ENCODE measurements at places on chromosomes 7 and 10.

DNA sequence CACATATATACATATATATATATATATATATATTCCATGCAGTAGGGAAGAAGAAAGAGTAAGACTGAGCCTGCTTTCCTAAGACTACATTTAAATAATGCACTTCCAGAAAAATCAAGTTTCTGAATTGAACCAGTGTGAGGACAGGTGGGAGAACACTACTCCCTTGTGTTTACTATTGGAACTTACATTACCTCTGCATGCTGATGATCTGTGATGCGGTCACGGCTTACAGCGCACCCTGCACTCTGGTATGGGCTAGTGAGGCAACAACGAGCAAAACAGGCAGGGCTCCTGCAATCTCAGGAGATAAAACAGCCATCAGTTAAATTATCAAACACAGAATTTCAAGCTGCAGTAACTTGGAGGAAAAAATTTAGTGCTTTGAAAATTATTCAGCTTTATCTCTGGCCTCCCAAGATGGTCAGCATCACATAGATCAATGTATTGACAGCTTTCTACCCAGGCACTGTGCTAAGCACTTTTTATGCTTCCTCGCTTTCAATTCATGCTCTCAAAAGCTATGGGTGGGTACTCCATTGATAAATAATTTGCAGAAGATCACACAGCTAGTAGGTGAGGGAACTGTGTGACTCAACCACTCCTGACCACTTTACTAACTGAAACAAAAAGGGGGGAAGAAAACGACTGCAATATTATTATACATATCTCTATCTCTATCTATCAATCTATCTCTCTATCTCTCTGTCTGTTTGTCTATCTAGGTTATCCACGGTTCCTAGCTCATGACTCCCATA, 20.5 kb upstream of the SLC16A12 start:
- DNase-seq: no peak

DNA sequence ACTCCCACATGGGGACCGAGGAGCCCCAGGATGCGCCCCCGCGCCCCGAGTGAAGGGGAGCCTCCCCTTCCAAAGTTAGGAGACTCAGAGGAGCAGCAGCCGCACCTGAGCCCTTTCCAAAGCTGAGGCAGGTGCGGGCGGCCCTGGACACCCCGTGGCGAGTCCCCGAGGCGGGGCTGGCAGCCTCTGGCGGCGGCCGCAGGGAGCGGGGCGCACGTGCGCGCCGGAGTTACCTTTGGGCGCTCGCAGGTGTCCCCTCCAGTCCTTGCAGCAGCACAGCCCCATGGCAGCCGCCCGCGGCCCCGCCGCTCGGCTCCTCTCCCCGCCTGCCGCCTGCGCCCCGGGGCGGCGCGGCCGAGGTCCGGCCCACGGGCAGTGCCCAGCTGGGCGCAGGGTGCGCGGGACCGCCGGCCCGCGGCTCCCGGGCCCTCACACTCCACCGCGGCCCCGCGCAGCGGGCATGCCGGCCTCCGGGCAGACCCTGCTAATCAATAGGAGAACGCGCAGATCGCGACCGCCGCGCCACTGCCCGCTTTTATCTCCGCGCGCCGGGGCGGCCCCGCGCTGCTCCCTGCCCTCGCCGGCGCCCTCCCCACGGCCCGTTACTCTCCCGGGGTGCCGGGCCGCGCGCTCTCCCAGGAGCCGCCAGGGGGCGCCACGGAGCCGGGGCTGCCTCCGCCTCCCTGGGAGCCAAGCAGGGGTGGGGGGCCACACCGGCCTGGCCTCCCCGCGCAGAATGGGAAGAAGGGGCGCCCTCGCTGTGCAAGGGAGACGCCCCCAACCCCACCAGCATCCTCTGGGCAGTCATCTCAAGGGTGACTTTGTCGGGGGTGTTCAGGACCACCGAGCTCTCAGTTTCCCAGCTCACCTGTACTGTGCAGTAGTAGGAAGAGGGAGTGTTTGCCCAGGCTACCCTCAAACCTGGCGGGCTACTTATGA, 80.8 kb downstream of the ARHGAP22 start:
- DNase-seq: no peak

GRCh38 chr7:118185163-118185860, 1.3 kb downstream of the LSM8 start:
- no peak for DNase-seq

DNA sequence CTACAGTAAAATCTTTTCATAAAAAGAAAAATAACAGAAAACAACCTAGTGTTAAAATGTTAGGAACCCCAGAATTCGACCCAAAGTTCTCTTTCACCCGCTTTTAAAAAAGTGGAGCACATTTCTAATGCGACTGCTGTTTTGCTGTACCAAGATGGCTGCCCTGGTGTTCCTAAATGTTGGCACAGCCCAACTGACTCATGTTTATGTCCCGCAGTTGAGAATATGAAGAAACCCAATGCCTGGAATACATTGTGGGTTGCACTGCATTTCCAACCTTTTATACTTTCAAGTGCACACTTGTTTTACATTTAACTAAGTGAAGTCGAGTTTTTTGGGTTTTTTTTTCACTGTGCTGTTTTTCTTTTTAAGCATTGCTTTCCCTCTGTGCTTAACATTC, 944 bp downstream of the STEAP1B start:
- no peak for DNase-seq

DNA sequence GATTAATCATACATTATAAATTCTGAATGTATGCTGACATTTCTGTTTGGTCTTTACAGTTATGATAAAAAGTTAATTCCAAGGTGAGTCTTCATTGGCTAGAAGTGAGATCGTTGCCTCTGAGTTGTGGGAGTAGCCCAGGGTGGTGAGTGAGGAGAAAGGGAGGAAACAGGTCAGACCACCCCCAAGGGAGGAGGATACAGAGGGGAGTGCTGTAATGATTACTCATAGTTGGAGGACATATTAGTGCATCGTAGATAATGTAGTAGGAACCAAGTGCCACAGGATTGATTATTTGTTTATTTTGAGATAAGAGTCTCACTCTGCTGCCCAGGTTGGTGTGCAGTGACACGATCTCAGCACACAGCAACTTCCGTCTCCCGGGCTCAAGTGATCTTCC, 672.2 kb downstream of the INHBA start:
- DNase-seq: no peak

- no peak for DNase-seq
These were observed 113.9 kb downstream of the ITGA8 start for GRCh38 chr10:15605740-15606369.

DNA sequence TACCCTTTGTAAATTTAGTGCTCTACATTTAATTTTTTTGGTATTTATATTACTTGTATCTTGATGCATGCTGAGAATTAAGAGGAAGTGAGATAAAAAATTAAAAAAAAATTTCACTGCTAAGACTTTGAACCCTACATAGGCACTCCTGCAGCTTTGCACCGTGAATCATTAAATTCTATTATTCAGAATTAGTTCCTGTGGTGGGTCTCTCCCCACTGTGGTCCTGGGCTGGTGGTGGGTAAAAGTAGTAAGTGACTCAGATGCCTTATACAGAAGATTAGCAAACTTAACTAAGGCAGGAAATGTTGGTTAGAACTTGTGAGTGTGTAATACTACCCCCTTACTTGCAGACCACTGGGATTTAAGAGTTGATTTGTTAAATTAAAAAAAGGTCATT, 72.6 kb downstream of the AP3M1 start:
- peak; percentile 41 for DNase-seq

GRCh38 chr10:17196045-17196444, 5.4 kb downstream of the TRDMT1 start:
- no peak for DNase-seq

DNA sequence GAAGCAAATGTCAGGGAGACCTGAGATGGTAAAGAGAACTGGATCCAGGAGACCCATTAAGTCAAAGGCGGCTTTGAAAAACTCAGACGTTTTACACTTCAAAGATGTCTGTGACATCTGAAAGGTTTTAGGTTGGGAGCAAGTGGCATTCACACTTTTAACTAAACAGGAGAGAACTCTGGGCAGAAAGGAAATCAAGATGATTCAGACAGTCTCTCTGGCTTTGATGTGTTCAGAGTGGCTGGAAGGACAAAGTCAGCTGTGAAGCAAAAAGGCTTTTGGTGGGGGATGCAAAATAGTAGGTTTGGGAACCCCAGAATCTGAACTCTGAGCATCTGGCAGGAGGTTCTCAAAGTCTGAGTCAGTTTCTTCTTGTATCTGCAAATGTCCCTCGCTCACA, 66.6 kb downstream of the PRKCQ start:
- DNase-seq: no peak

DNA sequence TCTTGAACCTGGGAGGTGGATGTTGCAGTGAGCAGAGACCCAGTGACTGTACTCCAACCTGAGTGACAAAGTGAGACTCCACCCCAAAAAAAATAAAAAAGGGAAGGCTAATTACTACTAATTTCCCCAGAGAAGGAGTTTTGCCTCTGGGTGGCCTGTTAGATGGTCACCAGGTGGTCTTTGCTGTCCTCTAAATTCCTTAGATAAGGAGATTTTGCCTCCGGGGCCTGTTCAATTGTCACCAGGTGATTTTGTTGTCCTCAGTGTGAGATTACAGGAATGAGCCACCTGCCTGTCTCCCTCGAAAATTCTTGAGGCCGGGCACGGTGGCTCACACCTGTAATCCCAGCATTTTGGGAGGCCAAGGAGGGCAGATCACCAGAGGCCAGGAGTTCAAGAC, 24.4 kb upstream of the ZMIZ2 start:
- no peak for DNase-seq

GRCh38 chr10:118543714-118544400, 51.6 kb downstream of the PRLHR start:
- DNase-seq: no peak

GRCh38 chr10:95395947-95396449, 105.2 kb upstream of the PDLIM1 start:
- DNase-seq: no peak

DNA sequence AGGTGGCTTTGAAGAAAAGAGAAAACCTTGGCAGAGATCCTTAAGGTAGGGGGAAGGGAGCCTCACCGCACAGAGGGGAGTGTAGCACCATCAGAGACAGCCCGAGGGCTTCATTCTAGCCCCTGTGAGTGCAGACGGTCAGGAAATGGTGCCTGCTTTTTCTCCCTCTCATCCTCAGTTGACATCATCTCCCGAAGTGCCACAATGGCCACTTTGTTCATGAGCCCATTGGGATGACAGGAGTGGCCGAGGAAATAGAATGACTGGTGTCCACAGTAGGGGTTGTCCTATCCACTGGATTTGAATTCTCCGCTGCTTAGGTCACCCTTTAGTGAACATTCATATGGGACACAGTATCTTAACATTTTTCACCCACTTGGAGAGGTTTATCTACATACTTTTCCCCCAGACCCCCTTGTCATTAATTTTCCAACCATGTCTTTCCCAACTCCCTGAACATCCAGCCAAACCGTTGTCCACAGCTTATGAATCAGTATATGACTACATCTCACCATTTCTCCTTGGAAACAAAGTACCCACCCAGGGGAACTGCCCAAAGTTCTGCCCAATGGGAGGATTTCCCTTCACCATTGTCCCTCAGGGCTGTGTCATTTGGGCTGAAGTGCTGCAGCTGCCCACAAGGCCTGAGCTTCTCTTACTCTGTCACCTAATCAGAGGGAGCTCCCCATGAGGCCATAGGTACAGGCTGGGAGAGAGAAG, 108.8 kb downstream of the ADCY1 start:
- no peak for DNase-seq

All from GM12878 (cell line).